ENCODE measurements at places on chromosomes 12 and 14.

GRCh38 chr14:67186789-67187584 is 2.3 kb upstream of the GARIN2 start:
- peak; percentile 29 for DNase-seq

DNA sequence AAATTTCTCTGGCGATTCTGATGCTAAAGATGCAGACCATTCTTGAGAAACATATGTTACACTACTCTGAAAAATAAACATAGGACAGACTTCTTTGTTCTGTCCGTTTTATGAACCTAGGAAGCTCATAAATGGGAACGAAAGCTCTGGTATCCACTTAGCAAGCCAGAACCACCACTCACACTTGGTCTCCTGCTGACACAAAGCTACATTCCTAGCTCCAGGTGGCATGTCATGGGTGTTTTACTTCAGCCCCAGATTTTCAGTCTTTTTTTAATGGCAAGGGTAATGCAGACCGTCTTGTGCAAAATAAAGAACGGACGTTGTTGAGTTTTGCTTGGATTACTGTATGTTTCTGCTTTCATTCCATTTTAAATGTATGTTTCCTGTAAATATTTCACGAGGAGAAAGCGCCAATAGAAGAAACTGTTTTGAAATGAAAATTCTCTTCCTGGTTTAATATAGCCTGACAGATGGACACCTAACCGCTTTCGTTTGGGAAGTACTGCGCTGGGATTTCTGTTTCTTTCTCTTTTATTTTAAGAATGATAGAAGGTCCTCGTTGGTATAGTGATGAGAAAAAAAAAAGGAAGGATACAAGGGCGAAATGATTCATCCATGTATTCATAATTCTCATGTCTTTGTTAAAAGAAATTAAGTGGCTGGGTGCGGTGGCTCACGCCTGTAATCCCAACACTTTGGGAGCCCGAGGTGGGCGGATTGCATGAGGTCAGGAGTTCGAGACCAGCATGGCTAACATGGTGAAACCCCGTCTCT is 871 bp upstream of the COQ5 start:
- DNase-seq = no peak

DNA sequence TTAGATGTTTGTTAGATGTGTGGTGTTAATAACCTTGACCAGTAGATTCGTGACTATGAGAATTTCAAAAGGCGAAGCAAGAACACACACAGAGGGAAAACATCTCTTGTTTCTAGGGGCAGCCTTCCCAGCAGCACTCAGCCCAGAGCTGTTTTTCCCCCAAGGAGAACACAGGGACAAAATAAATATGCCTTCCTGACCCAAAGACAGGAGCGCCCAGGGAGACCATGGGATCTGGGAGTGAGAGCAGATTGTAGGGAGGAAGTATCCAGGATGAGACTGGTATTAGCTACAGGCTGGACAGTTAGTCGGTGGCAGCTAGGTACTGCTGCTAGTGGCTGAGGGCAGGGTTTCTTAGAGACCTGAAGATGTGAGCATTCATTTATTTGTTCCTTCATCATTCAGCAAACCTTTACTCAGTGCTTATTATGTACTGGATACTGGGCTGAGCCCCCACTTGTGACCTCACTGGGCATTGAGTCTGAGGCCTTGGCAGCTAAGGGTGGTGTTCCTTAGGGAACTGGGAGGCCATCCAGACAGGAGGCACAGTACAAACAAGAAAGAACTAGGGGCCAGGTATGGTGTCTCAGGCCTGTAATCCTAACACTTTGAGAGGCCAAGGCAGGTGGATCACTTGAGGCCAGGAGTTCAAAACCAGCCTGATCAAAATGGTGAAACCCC is 469.8 kb downstream of the ZFP36L1 start:
- DNase-seq = no peak

DNA sequence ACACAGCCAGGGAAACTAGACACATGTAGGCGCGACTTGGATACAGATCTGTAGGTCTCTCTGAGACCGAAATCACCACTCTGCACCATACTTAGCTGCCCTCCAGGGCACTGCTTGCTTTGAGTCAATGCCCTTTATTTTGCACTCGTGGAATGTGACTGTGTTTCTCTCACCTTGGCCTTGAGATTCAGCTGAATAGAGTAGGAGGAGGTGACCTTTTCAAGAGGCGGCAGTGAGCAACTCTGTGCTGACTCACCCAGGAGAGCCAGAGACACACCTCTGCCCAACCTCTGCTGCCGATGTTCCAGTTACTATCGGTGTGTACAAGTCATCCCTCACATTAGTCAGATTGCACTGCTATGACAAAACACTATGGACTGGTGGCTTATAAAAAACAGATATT is 583.4 kb downstream of the VRK1 start:
- peak; percentile 62 for DNase-seq

- DNase-seq = no peak
Measured at GRCh38 chr12:89525305-89525823, 483 bp downstream of the POC1B start.

GRCh38 chr14:40847480-40847879 is 759.2 kb upstream of the LRFN5 start:
- DNase-seq = no peak

GRCh38 chr14:95066427-95066986 is 90.8 kb downstream of the DICER1 start:
- DNase-seq = no peak

- DNase-seq = no peak
Measured at GRCh38 chr12:120101182-120101581, 15.4 kb downstream of the RAB35 start.

GRCh38 chr12:64968989-64969819 is 144.8 kb downstream of the TBC1D30 start:
- DNase-seq = no peak

- DNase-seq = no peak
Measured at GRCh38 chr12:1927051-1927680, 8.7 kb upstream of the CACNA2D4 start.

DNA sequence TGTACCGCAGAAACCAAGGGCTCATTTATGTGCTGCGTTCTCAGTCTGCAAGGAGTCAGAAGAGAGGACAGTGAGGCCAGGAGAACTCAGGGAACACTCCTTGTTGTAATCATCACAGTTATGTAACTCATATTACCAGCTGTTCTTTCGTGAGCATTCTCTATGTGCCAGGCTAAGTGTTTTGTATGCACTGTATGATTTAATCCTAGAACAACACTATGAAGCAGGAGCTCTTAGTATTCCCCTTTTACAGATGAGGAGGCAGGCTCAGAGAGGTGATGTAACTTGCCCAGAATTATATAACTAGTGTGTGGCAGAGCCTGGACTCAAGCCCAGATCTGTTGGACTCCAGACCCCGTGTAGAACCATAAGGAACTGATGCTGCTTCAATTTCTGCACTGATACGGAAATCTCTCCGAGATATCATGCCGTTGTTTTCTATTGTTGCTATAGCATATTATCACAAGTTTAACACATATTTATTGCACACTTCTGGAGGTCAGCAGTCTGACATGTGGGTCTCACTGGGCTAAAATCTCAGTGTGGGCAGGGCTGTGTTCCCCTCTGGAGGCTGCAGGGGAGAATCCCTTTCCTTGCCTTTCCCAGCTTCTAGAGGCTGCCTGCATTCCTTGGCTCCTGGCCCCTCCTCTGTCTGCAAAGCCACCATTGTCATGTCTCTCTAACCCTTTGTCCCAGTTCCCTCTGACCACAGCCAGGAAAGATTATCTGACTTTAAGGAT is 16.3 kb upstream of the CD9 start:
- no peak for DNase-seq

GRCh38 chr12:8088574-8088973 is 6.5 kb downstream of the NECAP1 start:
- no peak for DNase-seq

DNA sequence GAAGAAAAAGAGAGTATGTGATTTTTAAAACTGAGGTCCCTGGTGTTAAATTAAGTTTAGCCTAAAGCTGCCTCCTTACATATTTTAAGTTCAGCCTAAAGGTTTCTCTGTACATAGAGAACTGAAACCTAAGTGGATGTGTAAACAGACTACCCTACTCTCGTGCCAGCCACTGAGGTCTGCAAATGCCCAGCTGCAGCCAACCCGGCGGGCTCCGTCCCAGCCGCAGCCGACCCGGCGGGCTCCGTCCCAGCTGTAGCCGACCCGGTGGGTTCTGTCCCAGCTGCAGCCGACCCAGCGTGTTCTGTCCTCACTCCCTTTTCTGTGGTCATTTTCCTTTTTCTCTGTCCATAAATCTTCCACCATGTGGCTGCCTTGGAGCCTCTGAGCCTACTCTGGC is 97.2 kb upstream of the SFSWAP start:
- DNase-seq = no peak

All from epithelial cell of prostate (primary cell).